Cerebellum (tissue), 4 donors: ENCODE measurements at places on chromosomes 5 and 9. TPM values are rescaled to one million over a fixed set of nuclear protein-coding genes. Genes with fewer than 3 reads are reported as not detected.
A peak's percentile ranks its signal among the peaks of the same experiment; 100 is the strongest.

DNA sequence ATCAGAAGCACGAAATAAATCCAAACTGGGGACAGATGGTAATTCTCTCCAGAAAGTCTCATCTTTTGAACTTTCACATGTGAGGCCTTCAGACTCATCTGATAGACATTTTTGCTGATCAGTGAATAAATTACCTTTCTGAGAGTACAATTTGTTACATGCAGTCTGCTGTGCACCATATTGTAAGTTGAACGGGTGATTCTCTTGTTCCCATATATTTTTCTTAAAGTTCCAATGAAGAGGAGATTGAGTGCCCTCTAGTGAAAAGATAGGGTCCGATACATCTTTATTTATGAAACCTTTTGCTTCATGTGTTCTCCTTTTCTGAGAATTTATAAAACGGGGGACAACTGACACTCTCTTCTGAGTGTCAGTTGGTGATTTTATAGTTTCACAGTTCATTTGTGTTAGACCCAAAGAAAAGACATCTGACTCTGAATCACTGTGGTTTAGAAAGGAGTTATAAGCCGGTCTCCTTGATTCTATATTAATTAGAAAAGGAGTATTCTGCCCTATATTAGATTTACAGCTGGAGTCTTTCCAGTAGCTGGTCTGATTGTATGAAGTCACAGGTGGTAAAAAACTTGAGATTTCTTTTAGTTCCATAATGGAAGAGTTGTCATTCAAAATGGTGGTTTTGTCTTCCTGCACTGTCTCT, 30.4 kb downstream of the GNG10 start:
- DNase-seq: peak; percentile 11

- DNase-seq: no peak
Observed at GRCh38 chr5:111585946-111586345, 73.6 kb upstream of the STARD4 start.

The TMEM215 gene
- 0.91 TPM for total RNA-seq

DNA sequence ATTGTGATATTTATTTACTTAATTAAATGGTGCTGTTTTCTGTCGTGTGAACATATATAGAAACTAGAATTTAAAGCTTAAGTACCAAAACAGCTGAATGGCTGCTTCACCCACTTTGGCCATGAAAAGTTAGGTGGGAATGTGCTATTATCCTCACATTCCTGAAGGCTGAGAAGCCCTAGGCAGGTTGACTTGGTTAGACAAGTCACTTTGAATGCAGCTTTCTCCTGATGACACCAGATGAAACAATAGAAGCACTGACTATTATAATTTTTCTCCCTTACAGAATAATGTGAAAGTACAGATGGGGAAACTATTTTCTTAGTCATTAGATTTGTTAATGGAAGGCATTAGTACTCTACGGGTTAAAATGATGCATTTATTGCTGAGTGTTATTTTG, 65.1 kb upstream of the C5orf46 start:
- no peak for DNase-seq

GRCh38 chr5:160040471-160040835, 31.5 kb downstream of the TTC1 start:
- DNase-seq: no peak

The PPP3R2 gene
- 0.45 TPM for total RNA-seq

DNA sequence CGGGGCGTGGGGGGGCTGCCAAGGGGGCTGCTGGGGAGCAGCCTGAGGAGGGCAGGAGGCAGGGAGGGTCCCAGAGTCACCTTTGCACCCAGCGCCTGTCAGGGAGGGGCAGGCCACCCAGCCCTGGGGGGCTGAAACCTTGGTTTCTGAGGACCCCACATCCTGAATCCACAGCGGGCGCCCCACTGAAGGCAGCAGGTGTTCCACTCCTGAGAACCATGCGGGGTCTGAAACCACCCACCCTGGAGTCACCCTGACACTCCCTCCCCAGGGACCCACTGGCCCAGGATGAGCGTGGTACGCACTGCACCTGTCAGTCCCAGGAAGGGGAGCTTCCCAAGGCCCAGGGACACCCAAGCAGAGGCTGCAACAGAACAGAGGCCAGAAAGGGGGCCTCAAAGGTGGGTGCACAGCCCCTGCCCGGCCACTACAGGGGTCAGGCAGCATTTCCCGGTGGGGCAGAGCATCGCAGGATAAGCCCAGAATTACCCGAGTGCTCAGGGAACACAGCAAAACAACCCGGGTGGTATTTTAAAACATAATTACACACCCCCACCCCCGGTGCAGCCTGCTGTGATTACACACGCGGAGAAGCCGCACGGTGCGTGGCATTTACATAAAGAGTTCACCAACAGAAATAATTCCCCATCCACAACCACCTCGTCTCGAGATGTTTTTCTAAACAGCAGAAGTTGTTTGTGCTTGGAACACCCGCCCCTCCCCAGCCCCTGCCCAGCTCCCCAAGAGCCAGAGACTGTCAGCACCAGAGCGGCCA, 57.3 kb upstream of the UBAC1 start:
- no peak for DNase-seq

GRCh38 chr5:73883646-73884045, 257.6 kb downstream of the ARHGEF28 start:
- DNase-seq: no peak

The ADAMTS16 gene
- 7.8 TPM for total RNA-seq

DNA sequence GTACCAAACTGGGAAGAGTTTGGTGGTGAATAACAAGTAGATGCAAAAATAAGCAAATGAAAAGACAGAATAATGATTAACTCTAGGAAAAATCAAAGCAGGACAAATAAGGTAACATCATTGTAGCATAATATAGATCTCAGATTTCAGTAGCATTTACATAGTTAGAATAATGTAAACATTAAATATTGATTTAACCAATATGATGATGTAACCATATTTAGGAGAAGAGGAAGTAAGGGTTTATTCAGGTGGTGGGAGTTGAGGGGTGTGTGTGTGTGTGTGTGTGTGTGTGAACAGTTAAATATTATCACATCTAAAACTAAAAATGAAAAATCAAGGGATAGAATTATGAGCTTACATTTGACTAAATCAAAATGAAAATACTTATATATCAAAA, 143.4 kb downstream of the NPR3 start:
- no peak for DNase-seq

The SLCO6A1 gene
- not detected for total RNA-seq

The GDF9 gene
- 0.54 TPM for total RNA-seq

DNA sequence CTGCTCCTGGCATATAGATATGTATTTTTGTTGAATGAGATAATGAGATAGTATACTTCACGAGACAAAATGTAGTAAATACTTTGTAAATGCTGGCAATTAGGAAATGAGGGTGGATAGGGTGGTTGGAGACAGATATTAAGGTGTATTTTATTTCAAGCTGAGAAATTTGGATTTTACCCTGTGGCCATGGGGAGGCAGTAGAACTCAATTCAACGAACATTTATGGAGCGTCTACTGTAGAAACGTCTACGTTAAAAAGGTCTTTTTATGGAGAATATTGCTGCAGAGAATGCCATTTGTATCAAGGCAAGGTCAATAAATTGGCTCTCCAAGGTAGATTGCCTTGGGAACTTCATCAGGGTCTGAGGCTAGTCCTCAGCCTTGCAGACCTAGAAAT, 21.5 kb upstream of the RALGPS1 start:
- peak; percentile 29 for DNase-seq

The GLT6D1 gene
- not detected for total RNA-seq

GRCh38 chr9:69582018-69582417, 90.2 kb downstream of the APBA1 start:
- DNase-seq: no peak

GRCh38 chr5:120457839-120458507, 6.1 kb upstream of the PRR16 start:
- DNase-seq: peak; percentile 16

The GABRP gene
- not detected for total RNA-seq

The CDC37L1 gene
- total RNA-seq: 20.1 TPM

DNA sequence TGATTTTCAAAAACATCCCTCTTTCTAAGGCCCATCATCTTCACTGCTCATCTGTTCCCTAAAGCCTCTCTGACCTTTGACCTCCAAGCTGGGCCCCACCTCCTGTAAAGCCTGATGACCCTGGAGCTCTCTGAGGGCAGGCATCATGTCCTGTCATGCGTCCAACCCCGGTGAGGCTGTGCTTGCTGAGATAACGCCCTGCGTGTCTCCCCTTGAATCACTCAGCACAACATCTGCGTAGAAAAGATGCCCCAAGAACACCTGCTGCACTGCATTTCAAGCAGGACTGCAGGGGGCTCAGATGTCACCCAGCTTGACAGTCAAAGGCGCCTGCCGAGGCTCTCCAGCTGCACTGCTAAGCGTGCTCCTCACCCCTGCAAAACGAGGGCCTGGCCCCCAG, 78.0 kb downstream of the OTULIN start:
- no peak for DNase-seq

DNA sequence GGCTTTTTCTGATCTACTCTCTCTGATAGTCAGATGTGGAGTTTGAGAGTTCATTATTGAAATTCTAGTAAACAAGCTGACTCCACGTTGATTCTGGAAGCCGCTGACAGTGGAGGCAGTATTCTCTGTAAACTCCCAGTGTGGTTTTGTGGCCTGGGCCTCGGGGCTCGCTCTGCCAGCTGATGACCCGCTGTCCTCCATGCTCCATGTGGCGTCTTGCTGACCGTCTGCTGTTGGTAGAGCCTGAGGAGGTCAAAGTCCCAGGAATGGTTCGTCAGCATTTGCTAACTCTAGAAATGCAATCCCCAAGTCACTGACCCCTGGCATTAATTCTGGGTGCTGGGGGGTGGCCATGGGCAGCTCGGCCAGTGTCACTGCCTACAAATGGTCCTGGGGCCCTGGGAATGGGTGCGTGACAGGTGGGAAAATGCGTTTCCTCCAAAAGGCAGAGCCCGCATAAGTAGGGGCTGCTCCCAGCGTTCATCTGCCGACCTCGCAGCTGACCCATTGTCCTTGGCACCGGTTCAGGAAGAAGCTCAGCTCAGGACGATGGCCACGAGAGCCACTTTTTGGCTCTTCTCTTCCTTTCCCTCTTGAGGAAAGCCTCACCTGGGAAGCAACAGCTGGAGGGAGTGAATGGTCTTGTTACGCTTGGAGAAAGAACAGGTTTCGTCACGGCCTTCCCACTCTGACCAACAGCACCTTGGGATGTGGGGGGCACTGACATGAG, 55.1 kb downstream of the MRPL36 start:
- DNase-seq: no peak

The C9orf152 gene
- total RNA-seq: not detected

DNA sequence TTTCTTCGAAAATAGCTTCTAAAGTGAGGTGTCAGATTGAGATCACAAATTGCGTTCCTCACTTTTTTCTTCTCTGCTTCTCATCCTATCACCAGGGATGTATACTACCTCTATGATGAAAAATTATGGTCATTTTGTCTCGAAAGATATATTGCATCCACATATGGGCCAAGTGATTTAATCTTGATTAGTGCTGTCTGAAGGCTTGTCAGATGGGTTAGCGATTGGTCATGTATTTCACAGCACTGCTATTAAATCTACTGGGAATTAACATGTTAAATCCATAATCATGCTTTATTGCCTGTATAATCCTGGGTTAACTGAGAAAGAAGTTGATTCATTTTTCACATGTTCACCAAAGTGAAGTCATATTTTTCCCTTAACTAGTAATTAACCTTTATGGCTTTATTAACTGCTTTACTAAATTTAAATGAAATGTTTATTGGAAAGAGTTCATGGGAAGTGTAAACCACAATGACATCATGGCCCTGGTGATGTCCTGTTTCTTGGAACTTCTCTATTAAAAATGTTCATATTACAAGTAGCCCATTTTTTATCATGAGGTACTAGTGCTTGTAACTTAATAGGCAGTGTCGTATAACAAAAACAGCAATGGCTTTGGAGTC, 193.3 kb downstream of the SMC2 start:
- DNase-seq: no peak

GRCh38 chr5:74851684-74852353, 14.4 kb downstream of the FAM169A start:
- DNase-seq: no peak

The CDHR2 gene
- total RNA-seq: 0.18 TPM

- no peak for DNase-seq
Observed at GRCh38 chr9:124292696-124293593, 35.2 kb downstream of the NEK6 start.

DNA sequence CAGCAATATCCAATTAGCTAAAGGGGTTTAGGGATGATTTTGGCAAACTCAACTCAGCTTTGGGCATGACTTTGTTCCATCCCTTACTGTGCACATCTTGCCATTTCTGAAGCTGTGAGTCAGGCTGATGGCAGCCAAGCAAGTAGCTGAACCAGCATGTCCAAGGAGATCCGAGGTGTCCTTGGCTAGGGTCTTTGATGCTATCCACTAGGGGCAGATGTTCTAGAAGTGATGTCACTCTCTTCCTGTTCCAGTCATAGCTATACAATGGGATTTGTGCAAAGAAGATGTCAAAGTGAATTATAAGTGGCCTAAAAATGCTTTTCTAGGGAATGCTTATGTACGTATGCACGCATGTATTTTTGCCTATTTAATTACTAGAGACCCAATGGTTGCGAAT, 160.8 kb upstream of the PAPPA start:
- DNase-seq: no peak

The GPR150 gene
- total RNA-seq: not detected

The PAM gene
- 148 TPM for total RNA-seq
